ENCODE measurements at places on chromosomes 1 and 21.

DNA sequence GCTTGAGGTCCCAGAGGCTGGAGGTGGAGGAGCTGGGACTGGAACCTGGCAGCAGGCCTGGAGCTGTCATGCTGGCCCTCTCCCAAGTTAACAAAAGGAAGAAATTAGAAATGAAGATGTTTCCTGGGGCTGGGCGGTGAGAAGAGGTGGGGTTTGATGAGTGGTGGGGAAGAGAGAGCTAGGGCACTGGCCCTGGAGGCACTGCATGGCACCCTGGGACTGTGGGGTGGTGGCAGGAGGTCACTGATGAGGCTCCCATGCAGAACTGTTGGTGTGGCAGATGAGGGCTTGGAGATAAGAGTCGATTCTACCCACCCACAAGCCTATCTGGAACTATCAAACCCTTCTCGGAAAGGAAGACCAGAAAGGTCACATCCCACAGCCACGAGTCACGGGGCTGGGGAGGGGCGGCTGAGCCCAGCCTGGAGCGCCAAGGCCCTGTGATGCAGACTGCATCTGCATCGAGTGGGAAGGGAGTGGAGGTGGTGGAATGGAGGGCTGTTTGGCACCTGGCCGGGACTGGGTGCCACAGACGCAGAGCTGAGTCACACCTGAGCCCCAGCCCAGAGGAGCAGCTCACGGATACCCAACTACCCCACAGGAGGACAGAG, 29.4 kb downstream of the MRPL37 start:
- DNase-seq, result peak; percentile 43

GRCh38 chr1:71413441-71414175, 332.8 kb upstream of the ZRANB2 start:
- DNase-seq, result no peak

GRCh38 chr1:39675220-39675619, 3.3 kb upstream of the NT5C1A start:
- DNase-seq, result no peak

DNA sequence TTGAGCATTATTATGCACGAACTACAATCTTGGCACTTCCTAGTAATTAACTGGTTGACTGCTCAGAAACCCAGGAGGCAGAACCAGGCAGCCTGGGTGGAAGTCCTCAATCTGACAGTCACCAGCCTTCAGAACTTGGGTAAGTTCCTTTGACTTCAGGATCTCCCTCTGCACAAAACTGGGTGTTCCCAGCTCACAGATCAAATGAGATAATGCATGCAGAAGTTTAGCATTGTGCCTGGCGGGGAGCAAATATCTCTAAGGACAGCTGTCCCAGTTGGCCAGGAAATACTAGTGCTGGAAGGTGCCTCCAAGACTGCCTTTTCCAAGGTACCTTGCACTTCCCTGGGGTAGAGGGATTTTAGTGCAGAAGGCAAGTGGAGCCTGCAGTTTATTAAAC, 294.8 kb downstream of the PCP4 start:
- DNase-seq, result no peak

DNA sequence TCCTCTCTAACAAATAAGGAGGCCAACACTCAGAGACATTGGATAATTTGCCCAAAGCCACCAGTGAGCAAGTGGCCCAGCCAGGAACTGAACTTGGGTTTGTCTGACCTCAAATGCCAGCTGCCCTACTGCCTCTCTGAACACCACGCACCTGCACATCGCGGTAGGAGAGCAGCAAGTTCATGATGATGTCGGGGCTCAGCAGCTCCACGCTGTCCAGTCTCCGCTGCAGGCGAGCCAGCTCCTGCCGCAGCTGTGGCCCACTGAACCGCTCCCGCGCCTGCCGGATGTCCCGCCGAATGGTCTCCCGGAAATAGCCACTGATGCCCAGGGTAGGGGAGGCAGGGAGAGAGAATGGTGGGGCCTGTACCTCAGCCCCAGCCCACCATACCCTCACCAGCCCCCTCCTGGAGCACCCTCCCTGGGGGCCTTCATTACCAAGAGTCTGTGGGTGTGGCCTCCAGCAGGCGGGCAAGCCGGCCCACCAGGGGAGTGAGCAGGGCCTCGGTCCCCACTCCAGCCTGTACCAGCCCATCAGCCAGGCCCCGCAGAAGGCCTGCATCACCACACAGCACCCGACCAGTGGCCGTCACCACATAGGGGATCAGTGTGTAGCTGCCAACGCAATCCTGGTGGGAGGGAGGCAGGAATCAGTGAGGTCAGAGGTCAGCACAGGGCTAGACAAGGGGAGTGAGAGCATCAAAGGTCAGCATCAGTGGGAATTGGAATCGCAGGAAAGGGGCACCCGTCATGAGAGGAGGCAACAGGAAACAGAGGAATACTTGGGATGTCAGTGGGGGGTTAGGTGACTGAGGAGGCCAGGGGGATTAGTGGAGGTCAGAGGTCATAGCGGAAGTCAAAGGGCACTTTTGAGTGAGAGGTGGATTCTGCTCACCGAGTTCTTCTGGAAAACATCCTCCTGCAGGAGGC, 2.7 kb downstream of the MAP3K6 start:
- no peak for DNase-seq

DNA sequence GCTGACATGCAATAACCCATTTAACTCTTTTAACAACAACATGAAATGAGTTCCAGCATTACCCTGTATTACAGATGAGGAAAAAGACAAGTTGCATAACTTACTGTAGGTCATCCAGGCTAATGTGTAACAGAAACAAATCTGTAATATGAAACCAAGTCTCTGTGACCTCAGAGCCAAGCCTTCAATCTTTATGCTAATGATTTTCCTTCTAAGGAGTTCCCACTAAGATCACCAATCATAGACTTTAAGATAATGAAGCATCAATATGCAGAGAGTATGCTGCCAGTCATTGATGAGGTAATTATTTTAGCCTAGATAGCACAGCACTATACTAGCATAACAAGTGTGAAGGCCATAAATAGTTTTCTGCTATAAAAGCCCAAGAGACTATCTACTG, 35.6 kb upstream of the RNPC3 start:
- DNase-seq, result no peak

- no peak for DNase-seq
Measured at GRCh38 chr1:223652436-223652941, 13.0 kb downstream of the CAPN8 start.

Measured in stimulated activated CD4-positive, alpha-beta T cell treated with anti-CD3 and anti-CD28 coated beads, Interleukin-4, amount 100 ng/mL, for 24 hours (primary cell).